ENCODE measurements at places on chromosomes 16 and 17. TPM values are rescaled to one million over a fixed set of nuclear protein-coding genes. Genes with fewer than 3 reads are reported as not detected.

The TSNAXIP1 gene
- total RNA-seq, result 5.2 TPM

The CCR7 gene
- total RNA-seq, result not detected

The HAGHL gene
- total RNA-seq, result 4.0 TPM

The DPEP2 gene
- total RNA-seq, result 1.3 TPM

The CCL17 gene
- not detected for total RNA-seq

The SYNGR3 gene
- total RNA-seq, result 6.5 TPM

The ATP6V0A1 gene
- total RNA-seq, result 185 TPM

The EVPLL gene
- total RNA-seq, result 0.33 TPM

The PDE6G gene
- 6.4 TPM for total RNA-seq

The SMIM36 gene
- total RNA-seq, result 3.7 TPM

The DHODH gene
- 6.9 TPM for total RNA-seq

The METRNL gene
- total RNA-seq, result 73.2 TPM

The LITAF gene
- total RNA-seq, result 42.8 TPM

The GP1BA gene
- 0.22 TPM for total RNA-seq

The TMEM238L gene
- total RNA-seq, result not detected

The DHRS7C gene
- 1.7 TPM for total RNA-seq

The TPSG1 gene
- total RNA-seq, result not detected

The KCNH4 gene
- total RNA-seq, result not detected

The RNU2-1 gene
- not detected for total RNA-seq

The SLC35G6 gene
- total RNA-seq, result not detected

The PYDC1 gene
- not detected for total RNA-seq

The GP2 gene
- total RNA-seq, result not detected

The CHD9 gene
- total RNA-seq, result 259 TPM

The SOST gene
- 0.22 TPM for total RNA-seq

The HOXB7 gene
- not detected for total RNA-seq

The PPY gene
- not detected for total RNA-seq

The TBC1D3G gene
- total RNA-seq, result 2.2 TPM
